Esophagus squamous epithelium (tissue), 5 donors: ENCODE measurements at places on chromosomes 7 and 10.

DNA sequence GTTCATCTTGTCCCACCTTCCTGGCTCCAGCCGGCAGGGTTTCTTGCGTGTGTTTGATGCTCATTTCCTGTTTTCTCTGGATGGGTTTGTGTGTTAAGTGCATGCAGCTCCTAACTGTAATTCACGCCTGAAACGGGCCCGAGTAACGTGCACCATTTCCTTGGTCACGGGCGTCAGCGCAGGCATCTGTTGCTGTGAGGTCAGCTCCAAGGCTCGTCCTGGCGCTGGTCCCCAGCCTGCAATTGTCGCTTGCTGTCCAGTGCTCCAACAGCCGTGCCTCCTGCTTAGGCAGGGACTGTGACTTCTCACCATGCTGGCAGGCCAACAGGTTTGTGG is 201.1 kb downstream of the GLRX3 start:
- DNase-seq, result no peak

DNA sequence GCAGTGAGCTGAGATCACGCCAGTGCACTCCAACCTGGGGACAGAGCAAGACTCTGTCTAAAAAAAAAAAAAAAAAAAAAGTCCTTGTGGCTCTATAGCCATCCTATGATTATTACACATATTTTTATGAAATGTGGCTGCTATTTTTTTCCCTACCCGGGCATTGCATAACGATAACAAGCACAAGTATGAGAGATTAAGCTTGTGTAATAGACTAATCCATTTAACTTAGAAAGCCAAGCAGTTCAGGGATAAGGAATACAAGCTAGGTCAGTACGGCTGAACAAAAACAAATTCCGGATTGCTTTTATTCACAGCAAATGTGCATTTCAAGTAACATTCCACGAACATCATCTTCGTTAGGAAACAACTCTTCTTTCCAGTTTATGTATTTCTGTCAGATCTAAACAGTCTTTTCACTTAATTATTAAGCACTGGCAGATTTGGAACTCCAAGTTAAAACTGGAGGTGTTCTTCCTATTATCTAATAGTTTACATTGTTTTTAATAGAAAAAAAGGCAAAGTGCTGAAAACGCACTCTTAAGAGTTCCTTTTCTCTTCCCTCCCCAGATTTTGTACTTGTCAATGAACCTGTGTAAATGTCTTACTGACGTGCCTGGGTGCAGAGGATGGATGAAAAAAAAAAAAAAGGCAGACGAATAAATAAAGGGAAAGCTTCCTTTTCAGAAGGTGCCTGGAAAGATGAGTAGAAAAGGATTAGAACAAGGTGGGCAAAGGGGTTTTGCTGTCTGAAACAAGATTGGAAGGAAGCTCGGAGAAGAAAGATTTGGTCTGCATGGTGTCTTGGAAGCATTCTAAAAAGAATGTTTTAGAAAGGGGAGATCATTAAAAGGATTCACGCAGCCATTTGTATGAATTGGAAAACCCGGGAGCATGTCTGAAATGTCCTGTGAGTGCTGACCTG is 81.1 kb downstream of the PRTFDC1 start:
- no peak for DNase-seq

GRCh38 chr7:49403844-49404243 is 369.6 kb upstream of the VWC2 start:
- DNase-seq, result no peak

- DNase-seq, result no peak
Observed at GRCh38 chr7:49119706-49120105, 195.4 kb downstream of the CDC14C start.

DNA sequence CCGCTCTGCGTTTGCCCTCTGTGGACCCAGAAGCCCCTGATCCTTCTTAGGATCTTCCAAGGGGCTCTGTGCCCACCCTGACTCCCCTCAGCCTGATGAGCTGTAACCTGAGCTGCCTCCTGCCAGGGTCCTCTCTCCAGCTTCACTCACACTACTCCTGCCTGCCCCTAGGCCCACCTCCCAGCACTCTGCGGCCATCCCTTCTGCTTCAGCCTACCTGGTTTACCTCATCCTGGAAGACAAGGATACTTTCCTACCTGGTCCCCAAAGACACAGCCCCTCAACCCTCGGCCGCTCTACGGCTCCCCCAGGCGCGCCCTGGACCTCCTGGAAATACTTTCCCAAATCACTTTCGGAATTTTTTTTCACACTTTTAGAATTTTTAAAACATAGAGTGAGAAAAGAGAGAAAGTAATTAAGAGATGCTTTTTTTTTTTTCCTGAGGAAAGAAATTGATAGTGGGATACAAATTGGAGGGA is 6.4 kb upstream of the ZNF862 start:
- DNase-seq, result no peak

DNA sequence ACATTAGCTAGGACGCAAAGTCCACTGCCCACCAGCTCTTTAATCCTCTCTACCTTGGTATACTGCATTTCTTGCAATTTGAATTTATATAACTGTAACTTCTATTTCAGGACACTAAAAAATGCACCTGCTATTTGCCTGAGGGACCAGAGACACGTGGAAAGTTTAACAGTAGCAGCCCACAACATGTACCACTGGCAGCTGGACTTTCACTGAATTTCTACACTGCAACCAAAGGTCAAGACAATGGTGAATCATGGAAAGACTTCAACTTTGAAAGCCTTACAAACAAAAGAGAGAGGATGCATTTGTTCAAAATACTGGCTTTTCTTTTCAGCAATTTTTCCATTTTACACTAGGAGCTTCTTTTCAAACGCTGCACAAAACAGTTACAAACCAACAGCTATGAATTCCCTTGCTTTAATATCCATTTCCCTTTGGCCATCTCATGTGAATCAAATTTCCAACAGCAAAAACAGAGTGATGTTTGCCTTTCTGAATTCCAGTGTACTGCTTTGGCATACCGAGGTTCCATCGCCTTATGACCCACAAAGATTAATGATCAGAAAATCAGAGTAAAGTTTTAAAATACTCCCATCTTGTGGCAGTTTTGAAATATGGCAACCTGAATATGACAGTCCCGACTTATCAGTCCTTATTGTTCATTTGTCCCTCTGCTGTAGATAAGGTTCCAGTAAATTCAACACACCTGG is 29.9 kb upstream of the HNRNPH3 start:
- no peak for DNase-seq

DNA sequence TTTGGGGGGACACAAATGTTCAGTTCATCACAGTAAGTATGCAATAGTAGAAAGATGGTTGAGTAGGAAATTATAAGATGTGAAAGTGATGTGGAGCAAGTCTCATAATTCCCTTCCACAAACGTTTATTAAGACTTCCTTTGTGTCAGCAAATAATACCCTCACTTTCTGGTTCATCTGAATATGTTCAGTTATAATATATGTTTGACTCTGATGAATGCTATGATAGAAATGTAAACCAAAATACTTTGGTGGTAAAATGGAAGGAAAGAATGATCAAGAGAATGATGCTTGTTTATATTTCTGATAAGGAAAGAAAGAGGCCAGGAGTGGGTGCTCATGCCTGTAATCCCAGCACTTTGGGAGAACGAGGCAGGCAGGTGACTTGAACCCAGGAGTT is 111.7 kb upstream of the PLXDC2 start:
- no peak for DNase-seq

DNA sequence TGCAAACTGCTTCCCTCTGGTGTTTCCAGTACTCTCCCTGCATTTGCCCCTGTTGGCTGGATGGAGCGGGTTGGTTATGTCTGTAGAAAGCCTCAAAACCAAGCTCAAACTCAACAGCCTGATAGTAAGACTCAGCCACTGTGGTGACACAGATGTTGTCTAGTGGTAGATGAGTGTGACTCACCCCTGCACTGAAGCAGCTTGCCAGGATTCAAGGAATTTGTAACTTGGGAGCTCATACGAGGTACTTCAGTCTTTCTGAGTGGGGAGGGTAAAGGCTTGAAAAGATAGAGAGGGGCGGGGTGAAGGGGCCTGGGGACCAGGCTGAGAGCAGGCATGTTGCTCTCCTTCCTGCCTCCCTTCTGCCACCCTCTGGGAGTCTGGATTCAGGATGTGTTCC is 22.9 kb upstream of the AQP1 start:
- DNase-seq, result no peak

DNA sequence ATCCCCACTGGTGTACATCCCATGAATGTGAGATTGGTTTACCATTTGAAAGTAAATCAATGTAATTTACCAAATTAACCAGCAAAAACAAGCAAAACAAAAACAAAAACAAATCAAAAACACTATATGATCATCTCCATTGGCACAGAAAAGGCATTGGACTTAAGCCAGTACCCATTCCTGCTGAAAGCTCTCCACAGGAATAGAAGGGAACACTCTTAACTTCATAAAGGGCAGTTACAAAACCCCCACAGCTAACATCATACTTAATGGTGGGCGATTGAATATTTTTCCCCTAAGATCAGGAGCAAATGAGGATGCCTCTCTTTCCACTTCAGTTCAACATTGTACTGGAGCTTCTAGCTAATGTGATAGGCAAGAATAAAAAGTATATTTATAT is 34.1 kb downstream of the PRKG1 start:
- no peak for DNase-seq

- no peak for DNase-seq
Observed at GRCh38 chr10:132410779-132411532, 14.0 kb downstream of the PWWP2B start.

DNA sequence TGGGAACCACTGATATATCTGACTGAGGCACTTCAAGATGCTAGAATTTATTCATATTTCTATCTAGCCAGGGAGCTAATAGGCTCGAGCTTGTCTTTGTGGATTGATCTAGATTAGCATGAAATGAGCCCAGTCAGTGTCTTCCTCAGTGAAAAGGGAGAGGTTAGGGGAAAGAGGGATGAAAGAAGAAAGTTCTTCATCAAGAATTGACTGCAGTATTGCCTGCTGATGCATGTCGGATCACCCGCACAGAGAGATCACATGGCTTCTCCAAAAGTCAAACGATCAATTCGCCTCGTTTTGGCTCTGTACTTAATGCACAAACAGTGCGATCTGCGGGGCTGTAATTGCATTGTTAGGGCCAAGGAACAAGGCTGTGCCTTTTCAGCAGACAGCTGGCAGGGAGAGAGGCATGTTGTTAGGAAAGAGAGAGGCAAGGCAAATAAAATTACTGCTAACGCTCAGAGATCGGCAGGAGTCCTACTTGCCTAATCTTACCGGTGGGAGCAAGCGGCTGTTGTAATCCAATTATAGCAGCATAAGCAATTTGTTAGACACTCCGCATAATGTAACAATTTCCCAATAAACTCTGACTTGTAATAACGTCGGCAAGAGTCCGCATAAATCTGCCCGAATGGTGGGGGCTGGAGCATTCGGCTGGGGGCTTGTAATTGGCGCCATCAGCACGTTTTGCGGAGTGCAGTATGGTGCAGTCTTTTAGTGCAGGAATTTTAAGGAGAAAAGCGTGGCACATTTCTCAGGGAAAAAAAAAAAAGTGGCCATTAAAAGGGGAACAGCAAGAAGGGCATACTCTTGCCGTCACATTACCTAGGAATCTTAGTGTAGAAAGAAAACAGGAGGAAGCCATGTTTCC is 102.1 kb downstream of the POLL start:
- DNase-seq, result no peak

GRCh38 chr10:71769279-71769823 is 4.0 kb downstream of the VSIR start:
- DNase-seq, result no peak

DNA sequence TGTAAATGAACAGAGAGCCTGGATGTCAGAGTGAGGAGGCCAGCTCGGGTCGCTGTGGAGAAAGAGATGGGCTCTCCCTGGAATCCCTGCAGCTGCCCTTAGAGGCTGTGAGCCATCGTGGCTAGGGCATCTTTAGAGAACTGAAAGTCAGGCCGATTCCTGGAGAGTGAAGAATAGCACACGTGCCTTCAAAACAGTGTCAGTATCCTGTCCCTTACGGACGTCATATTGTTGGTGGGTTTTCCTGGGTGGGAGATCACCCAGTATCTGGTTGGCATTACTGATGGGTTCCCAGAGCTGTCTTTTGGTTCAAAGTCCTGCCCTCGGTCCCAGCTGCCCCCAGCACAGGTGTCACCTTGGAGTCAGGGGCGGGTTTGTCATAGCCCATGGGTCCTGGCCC is 25.3 kb downstream of the IKZF1 start:
- DNase-seq, result no peak

GRCh38 chr7:129797214-129797789 is 155.5 kb downstream of the UBE2H start:
- DNase-seq, result no peak

- DNase-seq, result no peak
Observed at GRCh38 chr10:29588629-29589421, 45.9 kb downstream of the SVIL start.

DNA sequence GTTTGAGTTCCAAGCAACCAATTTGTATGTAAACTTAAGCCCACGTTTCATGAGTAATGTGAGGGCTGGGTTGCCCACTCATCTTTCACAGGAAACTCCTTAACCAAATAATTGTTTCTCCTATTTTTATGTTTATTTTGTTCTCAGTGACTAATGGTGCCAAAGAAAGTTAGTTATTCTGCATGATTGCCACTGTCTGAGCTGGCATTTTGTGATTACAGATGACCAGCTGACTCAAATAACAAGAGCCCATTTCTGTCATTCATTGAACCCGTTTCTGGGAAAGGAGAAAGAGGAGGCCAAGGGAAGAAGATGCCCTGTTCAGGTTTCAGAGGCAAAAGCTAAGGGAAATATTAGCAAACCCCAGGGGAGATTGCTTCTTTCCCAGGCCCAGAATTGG is 186.9 kb upstream of the MYO3A start:
- no peak for DNase-seq

DNA sequence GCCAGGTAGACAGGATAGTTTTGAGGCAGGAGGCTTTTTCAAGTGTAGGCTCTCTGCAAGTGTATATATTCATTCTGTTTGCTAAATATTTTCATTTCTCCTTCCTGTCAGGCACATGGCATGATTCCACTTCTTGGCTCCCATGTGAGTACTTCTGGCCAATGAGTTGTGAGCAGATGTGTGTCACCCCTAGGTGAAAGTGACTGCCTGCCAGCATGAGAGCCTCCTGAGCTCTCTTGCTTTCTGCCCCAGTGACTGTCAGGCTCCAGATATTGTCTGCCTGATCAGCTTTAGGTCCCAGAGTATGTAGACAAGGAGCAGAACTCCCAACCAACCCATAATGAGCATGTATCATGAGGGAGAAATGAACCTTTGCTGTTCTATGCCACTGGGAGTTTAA is 257.6 kb upstream of the NPY start:
- no peak for DNase-seq
